ENCODE measurements at places on chromosomes 4 and X.

DNA sequence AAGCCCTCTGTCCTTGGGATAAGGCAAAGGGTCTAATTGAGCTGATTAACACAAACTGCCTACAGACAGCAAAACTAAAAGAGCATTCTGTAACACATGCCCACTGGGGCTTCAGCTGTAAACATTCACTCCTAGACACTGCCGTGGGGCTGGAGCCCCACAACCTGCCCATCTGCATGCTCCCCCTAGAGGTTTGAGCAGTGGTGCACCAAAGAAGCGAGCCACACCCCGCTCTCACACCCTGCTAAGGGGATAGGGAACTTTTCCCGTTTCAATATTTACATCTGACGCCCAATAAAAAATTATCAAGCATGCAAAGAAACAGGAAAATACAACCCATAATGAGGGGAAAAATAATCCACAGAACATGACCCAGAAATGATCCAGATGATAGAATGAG, 46.9 kb upstream of the HSD17B10 start:
- DNase-seq, result no peak

DNA sequence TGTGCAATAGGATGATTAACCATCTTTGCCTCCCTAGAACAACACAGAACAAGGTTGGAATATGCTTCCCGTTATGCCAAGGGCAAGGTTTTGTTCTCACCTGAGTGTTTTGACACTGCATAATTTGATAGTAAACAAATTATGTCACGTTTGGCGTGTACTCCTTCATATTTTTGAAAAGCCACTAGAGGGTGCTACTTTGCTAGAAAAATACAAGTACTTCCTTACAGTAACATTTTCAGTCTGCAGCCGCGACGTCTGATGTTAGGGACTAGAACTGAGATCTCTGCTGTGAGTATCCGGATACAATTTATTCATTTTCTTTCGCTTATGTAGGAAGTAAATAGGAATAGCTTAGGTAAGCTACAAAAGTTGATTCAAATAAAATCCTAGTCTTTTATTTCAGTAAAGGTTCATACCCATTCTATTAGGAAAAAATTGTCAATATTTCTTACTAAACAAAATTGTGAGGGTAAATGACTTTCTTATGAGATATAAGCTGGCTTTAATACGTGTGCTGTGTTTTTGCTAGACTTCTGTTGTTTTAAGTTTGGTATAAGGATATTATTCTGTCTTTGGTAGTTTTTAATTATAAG, 181.1 kb upstream of the WDFY3 start:
- peak; percentile 52 for DNase-seq

- no peak for DNase-seq
These were observed 6.4 kb downstream of the ZCCHC18 start for GRCh38 chrX:104118765-104119164.

DNA sequence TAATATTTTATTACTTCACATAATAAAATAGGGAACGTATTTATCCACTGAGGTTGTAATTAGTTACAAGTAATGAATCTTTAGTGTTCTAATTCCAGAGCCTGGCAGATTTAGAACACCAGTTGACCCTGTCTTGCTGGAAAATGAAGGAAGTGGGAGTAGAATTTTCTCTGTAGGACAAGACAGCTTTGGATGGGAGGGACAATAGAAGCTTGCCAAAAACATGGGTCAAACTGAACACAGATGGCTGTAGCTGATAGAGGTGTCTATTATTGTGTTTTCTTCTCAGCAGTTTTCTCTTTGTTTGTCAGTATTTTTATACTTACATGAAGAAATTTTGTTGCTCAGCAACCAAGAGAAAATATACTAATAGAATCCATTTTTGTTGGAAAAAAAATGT, 20.2 kb downstream of the FAT4 start:
- no peak for DNase-seq

DNA sequence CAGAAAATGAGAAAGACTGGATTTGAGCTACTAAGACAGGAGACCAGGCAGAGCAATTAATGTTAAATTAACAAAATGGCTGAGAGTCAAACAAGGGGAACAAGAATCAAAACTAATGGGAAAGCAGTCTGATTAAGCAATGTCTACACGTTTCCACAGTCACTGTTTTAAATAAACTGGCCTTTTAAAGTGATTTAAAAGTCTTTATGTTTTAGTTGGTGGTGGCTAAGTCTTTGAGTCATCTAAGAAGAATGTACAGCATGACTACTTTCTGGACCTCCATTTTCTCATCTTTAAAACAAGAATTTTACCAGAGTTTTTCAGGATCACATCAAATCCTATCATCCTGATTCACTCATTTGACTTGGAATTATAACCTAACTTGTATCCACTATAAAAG, 233.8 kb downstream of the ENOX2 start:
- DNase-seq, result no peak

- DNase-seq, result peak; percentile 33
These were observed 593 bp downstream of the NPY1R start for GRCh38 chr4:163331629-163332376.

- DNase-seq, result no peak
These were observed 69.8 kb upstream of the TMEM33 start for GRCh38 chr4:41865306-41865980.

DNA sequence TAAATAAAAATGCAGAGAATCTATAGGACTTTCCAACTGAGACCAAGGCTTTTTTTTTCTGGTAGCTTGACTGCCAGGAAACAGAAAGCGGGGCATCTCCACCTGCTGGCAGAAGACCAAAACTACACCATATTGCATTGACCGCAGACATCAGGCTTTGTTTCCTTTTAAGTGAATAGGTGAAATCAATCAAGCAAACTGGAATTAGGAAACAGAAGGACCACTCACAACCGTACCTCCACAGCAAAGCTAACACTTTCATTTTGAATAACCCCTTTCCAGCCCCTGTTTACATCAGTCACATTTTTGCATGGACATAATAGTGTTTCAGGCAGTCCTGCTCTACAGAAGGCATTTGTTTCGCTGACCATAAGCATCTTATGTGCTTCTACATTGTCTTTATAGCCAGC, 218.2 kb downstream of the IDS start:
- DNase-seq, result peak; percentile 36

- no peak for DNase-seq
These were observed 185.5 kb downstream of the CEP135 start for GRCh38 chr4:56134266-56134665.

- DNase-seq, result no peak
These were observed 39.4 kb downstream of the ERVMER34-1 start for GRCh38 chr4:52711834-52712250.

- no peak for DNase-seq
These were observed 20.5 kb downstream of the PDLIM5 start for GRCh38 chr4:94472056-94472826.

DNA sequence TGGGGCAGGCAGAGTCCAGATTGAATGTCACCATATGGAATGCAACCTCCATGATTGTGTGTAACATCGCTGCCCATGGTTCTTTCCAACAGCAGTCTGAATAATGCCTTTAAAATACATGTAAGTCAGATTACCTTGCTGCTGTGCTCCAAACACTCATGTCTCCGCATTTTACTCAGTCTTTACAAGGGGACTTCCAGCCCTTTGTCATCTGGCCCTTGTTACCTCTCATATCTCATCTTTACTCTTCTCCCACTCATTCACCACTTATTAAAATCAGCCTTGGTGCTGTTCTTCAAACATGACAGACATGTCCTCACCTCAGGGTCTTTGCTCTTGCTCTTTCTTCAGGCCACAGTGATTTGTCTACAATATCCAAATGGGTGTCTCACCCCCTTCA, 200.4 kb upstream of the GYPA start:
- DNase-seq, result no peak

- DNase-seq, result no peak
These were observed 133.1 kb downstream of the IDS start for GRCh38 chrX:149371986-149372385.

DNA sequence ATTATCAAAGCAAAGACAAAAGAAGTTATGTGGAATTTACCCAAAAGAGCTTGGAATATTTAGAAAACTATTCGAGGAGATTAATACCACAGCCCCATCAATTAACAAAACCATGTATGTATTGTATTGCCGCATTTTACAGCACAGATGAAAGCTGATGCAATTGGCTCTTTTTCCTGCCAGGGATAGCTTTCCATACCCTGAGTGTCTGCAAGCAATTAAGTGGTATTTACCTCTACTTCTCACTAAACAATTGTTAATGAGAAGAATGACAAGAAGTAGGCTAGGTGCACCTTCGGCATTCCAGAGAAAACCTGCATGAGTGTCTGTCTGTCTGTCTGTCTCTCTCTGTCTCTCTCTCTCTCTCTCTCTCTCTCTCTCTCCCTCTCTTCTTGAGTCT, 219.5 kb downstream of the PAPSS1 start:
- no peak for DNase-seq

- DNase-seq, result no peak
These were observed 47.5 kb upstream of the KLHL13 start for GRCh38 chrX:118164138-118164537.

DNA sequence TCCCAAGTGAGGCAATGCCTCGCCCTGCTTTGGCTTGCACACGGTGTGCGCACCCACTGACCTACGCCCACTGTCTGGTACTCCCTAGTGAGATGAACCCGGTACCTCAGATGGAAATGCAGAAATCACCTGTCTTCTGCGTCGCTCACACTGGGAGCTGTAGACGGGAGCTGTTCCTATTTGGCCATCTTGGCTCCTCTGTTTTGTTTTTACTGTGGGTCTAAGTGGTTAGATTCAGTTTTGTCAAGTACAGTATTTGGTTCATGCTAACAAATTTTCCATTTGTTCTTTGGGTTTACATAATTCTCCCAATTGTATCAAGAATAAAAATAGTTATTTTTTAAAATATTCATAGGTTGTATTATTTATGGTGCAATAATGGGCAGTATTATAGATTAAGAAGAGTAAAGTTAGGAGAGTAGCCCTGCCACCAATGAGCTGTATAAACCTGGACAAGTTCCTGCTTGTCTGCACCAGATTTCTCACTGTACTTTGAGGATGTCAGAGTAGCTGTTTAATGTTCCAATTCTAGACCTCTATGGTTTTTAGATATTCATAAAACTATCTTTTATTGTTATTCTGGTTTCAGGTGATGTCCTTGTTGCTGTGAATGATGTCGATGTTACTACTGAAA, 23.4 kb downstream of the INTU start:
- DNase-seq, result peak; percentile 8

DNA sequence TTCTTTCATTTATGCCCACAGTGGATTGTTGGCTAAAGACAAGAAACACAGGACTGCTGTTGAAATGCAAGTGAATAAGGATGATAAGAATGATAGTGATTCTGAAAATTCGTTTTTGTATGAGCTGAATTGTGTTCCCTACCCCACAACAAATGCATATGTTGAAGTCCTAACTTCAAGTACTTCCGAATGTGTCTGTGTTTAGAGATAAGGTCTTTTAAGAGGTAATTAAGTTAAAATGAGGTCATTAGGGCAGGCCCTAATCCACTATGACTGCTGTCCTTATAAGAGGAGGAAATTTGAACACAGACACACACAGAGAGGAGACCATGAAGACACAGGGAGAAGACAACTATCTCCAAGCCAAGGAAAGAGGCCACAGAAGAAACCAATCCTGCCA, 126.6 kb upstream of the ACSL4 start:
- no peak for DNase-seq

GRCh38 chr4:22500128-22500611, 15.7 kb downstream of the ADGRA3 start:
- DNase-seq, result no peak

GRCh38 chrX:19544693-19545305, 29.5 kb upstream of the MAP3K15 start:
- peak; percentile 69 for DNase-seq

GRCh38 chr4:72449705-72450104, 119.3 kb downstream of the ADAMTS3 start:
- DNase-seq, result no peak

GRCh38 chr4:140343303-140343702, 30.1 kb upstream of the SCOC start:
- DNase-seq, result no peak

- no peak for DNase-seq
These were observed 36.7 kb upstream of the TMEM164 start for GRCh38 chrX:109966246-109966645.

- no peak for DNase-seq
These were observed 11.1 kb upstream of the RS1 start for GRCh38 chrX:18682979-18683387.

GRCh38 chr4:166816890-166817289, 417.4 kb downstream of the SPOCK3 start:
- DNase-seq, result no peak

DNA sequence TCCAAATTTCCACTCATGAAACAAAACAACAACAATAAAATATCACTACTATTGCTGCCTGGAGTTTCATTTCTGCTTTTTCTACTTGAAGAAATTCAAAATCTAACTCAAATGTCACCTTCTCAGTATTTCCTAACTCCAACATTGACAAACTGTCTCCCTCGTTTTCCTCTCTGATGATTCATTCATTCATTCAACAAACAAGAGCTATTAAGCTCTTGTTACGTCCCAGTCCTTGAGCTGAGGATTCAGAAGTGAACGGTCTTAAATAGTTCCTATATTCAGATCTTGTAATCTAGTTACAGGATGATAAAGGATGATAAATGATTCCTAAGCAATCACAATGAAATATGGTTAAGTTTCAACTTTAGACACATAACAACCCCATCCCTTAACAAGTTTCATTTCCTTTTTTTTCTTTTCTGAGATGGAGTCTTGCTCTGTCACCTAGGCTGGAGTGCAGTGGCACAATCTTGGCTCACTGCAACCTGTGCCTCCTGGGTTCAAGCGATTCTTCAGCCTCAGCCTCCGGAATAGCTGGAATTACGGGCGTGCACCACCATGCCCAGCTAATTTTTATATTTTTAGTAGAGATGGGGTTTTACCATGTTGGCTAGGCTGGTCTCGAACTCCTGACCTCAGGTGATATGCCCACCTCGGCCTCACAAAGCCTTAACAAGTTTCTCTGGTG, 1.7 kb downstream of the SLC9B2 start:
- peak; percentile 31 for DNase-seq

DNA sequence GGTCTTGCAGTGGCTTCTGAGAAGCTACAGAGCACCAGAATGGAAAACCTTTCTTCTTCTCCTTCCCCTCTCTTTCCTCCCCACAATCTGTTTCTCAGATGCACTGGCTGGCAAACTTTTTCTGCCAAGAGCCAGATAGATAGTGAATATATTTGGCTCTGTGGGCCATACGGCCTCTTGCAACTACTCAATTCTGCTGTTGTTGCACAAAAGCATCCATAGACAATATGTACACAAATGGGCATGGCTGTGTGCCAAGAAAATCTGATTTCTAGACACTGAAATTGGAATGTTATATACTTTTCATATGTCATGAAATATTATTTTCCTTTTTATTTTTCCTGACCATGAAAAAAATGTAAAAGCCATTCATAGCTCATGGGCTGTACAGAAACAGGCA, 3.1 kb downstream of the PHEX start:
- no peak for DNase-seq

GRCh38 chrX:19721726-19722370, 165.6 kb downstream of the SH3KBP1 start:
- no peak for DNase-seq

DNA sequence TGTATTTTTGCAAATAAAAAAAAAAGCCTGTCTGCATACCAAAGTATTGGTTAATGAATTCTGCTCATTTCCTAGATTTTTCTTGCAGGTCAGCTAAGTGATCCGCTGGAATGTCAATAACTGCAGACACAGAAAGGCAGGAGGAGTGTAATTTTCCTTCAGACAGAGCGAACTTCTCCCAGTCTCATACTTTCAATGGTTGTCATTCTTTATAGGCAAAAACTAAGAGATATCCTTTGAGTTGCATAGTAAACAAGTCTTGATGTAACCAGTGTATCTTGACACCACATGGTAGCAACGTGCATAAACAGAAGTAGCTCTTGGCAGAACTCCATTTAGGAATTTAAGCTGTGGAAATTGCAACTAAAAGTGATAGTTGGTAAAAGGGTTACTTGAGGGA, 8.2 kb downstream of the CAPN6 start:
- DNase-seq, result no peak

- DNase-seq, result no peak
These were observed 6.8 kb upstream of the WDR13 start for GRCh38 chrX:48590203-48591103.
